ENCODE measurements at places on chromosomes 4 and X.

DNA sequence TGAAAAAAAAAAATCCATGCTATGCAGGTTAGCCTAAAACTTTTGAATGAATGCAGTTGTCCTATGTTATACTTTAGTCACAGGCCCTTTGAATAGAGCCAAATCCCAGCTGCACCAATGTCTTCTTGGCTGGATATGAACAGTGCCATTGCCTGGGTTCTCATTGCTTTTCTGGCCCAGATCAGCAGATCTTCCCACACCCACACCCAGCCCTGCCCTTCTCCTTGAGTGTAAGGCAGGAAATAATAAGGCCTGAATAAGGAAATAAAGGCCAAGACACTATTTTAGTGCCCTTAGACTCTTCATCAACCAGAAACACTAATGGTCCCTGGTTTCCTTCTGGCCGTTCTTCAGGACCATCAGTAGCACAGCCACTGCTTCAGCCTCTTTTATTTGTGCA, 66.6 kb downstream of the USP38 start:
- no peak for DNase-seq

DNA sequence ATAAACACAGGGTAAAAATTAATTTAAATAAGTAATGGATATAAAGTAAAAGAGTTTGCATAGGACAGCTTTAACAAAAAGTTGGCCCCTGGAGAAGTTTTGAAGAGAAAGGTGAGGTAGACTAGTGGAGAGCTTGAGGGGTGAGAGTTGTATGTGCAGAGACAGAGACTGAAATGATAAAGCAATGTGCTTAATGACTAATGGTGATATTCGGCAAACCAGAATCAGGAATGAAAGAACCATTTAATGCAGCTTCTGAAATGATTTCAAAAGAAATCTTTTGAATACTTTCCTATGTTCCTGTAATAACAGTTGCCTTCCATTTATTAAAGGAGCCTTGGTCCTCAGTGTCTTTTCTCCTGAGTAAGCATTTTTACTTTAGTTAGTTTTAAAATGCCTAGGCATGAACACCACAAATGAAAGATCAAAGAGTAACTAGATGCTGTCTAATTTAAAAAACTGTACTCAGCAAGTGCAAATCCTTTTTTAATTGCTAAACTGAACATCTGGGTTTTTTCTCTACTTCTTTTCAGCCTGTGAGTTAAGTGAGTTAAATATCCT, 28.5 kb downstream of the CAMK2D start:
- no peak for DNase-seq

- DNase-seq = no peak
These were observed 234.7 kb downstream of the OR13H1 start for GRCh38 chrX:131778269-131779218.

DNA sequence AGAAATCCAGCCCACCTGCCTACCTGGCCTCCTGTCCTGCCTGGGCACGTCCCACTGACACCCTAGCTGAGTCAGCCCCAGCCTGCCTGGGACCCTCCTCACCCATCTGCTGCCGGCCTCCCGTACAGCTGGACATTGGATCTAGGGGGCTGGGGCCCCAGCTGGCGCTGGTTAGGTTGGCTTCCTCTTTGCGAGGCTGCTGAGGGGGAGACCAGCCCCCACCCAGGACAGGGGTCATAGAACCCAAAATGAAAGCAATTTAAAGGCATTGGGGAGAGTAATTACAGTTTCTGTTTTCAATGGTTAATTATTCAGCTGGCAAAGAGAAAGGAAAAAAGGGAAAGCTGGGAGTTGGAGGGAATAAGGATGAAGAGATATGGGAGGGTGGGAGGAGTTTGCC, 15.8 kb downstream of the EFNB1 start:
- no peak for DNase-seq

- no peak for DNase-seq
These were observed 70.8 kb downstream of the GAB1 start for GRCh38 chr4:143407474-143407873.

DNA sequence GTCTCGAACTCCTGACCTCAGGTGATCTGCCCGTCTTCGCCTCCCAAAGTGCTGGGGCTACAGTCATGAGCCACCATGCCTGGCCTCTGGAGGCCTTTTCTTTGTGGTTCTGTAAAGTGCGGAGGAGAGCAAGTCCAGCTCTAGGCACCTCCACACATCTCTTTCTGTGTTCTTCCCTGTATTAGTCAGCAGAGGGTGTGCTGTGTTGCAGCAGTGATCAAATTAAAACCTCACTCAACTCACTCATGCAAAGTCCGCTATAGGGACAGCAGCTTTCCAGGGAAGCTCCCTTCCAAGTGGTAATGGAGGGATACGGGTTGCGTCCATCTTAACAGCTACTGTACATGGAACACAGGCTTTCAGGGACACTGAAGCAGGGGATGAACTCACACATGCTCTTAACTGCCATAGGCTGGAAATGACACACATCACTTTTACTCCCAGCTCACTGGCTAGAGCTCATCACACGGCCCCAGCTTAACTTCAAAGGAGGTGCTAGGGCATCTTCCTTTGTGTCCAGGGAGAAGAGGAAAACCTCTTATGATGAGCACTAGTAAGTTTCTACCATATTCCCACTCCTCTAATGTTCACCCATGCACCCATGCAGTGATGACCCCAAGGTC, 36.0 kb upstream of the CCNG2 start:
- no peak for DNase-seq

- no peak for DNase-seq
These were observed 415.8 kb downstream of the STIM2 start for GRCh38 chr4:27276307-27277073.

GRCh38 chr4:110088670-110089069, 109.7 kb downstream of the ELOVL6 start:
- no peak for DNase-seq

- DNase-seq = no peak
These were observed 20.2 kb downstream of the CNGA2 start for GRCh38 chrX:151754641-151755215.

- no peak for DNase-seq
These were observed 1.7 kb downstream of the MAGEC3 start for GRCh38 chrX:141839856-141840255.

DNA sequence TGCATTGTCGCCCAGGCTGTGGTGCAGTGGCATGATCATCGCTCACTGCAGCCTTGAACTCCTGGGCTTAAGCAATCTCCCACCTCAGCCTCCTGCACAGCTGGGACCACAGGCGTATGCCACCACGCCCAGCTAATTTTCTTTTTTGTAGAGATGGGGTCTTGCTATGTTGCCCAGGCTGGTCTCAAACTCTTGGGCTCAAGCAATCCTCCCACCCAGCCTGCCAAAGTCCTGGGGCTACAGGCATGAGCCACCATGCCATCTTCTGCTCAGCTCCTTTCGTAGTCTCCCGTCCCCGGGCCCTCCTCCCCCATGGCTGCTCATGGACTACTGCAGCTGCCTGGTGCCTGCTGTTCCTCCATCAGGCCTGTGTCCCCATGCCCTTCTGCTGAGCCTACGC, 58.1 kb downstream of the TAPT1 start:
- no peak for DNase-seq

DNA sequence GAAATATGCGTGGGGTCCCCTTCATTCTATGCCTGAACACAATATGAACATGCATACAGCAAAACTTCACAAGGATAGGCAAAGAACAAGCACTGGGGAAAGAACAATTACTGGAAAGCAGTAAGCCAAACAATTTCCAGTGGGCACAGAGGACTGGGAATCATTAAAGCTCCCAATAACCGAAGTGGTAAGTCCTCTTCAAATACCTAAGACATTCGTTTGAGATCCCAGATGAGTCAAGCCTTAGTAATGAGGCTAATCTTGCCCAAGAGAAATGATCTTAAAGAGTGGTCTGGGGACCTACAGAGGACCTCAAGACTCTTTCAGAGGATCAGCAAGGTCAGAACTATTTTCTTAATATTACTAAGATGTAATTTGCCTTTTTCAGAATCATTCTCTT, 28.6 kb downstream of the ANAPC10 start:
- peak; percentile 54 for DNase-seq
